ENCODE measurements at places on chromosomes 5 and 9. TPM values are rescaled to one million over a fixed set of nuclear protein-coding genes. Genes with fewer than 3 reads are reported as not detected.

NKD2 gene
- total RNA-seq: 1.9 TPM

GRCh38 chr9:82682431-82682830 is 380.5 kb downstream of the RASEF start:
- no peaks in the 10 kb centered on the region for H3K4me1 ChIP-seq
- H3K27ac ChIP-seq: no peak overlapping the region

GRCh38 chr5:154466671-154467070 is 11.4 kb downstream of the HAND1 start:
- H3K27ac ChIP-seq: no peak overlapping the region

SOX30 gene
- total RNA-seq: 0.08 TPM

DNA sequence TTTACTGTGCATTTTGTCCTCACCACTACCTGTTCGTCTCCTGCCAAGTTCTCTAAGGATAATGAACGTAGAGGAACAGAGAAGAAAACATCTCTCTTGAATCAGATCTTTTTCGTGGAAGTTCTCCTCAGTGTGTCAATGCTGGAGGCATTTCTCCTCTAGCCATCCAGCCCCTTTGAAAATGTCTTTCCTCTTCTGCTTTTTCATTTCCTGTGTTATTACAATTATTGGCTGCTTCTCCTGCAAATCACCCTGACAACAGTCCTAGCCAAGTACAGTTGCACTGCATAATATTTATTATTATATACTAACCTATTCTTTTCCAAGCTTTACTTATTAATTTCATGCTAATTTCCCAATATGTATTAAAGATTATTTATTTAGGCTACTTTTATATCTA is 61.8 kb upstream of the TRPM3 start:
- no peak for DNase-seq
- no peak overlapping the region for H3K27ac ChIP-seq

- no peak for DNase-seq
- H3K36me3 ChIP-seq: no peaks in the 10 kb centered on the region
- H3K27ac ChIP-seq: no peak overlapping the region
- H3K27me3 ChIP-seq: no peaks in the 10 kb centered on the region
- no peak overlapping the region for H3K4me3 ChIP-seq
Observed at GRCh38 chr9:126589349-126589748, 24.4 kb upstream of the LMX1B start.

CMYA5 gene
- total RNA-seq: 0.66 TPM

DNA sequence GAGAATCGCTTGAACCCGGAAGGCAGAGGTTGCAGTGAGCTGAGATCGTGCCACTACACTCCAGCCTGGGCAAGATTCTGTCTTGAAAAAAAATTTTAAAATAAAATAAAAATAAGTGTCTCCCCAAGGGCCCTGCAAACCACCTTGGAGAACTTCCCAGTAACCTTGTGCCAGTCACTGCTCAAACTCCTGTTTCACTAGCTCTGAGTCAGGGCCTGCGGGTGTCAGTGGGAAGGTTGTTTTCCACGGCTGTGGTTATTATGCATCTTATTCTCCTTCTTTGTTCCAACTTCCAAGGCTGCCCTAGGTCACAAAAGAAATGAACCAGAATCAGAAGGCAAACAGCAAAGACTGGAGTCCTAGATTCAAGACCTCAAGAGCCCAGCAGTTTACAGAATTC is 246.7 kb downstream of the ADAMTSL1 start:
- H3K27ac ChIP-seq: no peak overlapping the region
- no peaks in the 10 kb centered on the region for H3K27me3 ChIP-seq
- no peak overlapping the region for H3K4me3 ChIP-seq
- no peaks in the 10 kb centered on the region for H3K4me1 ChIP-seq
- H3K36me3 ChIP-seq: no peaks in the 10 kb centered on the region
- DNase-seq: no peak

DNA sequence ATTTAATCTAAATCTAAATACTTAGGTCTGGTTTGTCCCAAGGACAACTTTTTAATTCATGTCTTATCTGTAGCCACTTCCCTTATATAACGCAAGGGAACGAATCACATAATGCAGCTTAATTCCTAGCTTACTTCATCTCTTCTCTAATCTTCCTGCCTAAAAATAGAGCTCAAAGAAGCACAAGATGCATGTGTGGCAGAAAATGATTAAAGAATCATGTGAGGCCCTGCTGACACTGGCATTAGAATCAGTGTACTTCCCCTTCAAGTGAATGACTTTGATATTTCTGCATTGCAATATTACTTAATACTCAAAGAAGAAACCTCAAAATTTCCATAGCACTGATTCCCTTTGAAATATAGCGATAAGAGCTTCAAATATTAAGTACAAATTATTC is 317.9 kb upstream of the FTMT start:
- no peaks in the 10 kb centered on the region for H3K4me1 ChIP-seq
- H3K27ac ChIP-seq: no peak overlapping the region
- no peaks in the 10 kb centered on the region for H3K36me3 ChIP-seq
- DNase-seq: no peak
- no peaks in the 10 kb centered on the region for H3K27me3 ChIP-seq
- H3K4me3 ChIP-seq: no peak overlapping the region

GRCh38 chr5:40618926-40619325 is 60.8 kb upstream of the PTGER4 start:
- no peaks in the 10 kb centered on the region for H3K36me3 ChIP-seq
- DNase-seq: no peak
- no peak overlapping the region for H3K27ac ChIP-seq
- no peaks in the 10 kb centered on the region for H3K4me1 ChIP-seq
- no peaks in the 10 kb centered on the region for H3K27me3 ChIP-seq

IL13 gene
- not detected for total RNA-seq
